G401 (cell line): ENCODE measurements at places on chromosomes 3 and 15.
A peak's percentile ranks its signal among the peaks of the same experiment; 100 is the strongest.

GRCh38 chr3:10344147-10344943 lies 23.4 kb upstream of the SEC13 start:
- peak; percentile 74 for DNase-seq

DNA sequence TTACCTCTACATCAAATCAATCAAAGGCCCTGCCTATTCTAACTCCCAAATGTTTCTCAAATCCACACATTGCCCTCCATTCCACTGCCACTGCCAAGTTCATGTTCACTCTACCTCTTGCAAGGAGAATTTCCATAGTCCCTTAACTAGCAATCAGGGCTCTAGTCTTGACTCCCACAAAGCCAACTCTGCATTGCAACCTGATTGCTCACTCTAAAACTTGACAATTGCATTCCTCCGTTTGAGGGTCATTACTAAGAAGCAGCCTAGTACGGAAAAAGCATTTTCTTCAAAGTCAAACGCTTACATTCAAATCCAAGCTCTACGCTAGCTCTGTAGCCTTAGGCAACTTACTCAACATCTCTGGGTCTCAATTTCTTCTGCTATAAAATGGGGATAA lies 1.2 kb downstream of the CPA3 start:
- no peak for DNase-seq

DNA sequence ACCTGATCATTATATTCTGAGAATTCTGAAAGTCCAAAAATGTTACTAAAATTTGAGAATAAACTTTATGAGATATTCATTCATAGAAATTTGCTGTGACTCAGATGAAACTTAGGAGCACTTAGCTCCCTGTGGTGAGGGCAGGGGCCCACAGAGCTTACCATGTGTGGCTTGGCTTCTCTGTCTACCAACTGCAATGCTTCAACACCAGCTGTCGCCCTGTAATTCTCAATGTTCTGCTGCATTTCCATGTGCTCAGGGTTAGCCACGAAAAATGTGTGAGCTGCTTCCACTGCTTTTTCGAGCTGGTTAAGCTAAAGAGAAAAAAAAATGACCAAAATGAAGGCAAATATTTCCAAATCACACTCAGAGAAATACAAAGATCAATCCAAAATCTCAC lies 125.6 kb downstream of the P3H2 start:
- no peak for DNase-seq

- DNase-seq: no peak
These were observed 3.2 kb upstream of the FLNB start for GRCh38 chr3:58004973-58005372.

GRCh38 chr3:176514297-176514696 lies 683.0 kb downstream of the TBL1XR1 start:
- peak; percentile 11 for DNase-seq

DNA sequence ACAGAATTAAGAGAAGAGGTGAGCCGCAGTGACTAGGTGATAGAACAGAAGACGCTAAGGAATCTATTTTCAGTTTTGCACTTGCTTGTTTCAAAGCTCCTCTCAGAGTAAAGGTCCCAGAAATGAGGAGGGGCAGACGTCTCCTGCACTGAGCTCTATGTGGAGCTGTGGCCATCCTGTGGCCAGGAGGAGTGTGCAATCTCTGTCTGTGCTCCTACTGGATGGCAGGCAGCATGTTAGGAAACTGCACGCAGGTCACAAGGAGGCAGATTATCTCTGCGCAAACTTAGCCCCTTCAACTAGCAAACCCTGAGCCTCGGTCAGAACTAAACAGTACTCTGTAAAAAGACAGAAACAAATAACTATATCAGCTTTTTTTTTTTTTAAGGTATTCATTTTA lies 31.1 kb upstream of the PPIB start:
- DNase-seq: no peak

DNA sequence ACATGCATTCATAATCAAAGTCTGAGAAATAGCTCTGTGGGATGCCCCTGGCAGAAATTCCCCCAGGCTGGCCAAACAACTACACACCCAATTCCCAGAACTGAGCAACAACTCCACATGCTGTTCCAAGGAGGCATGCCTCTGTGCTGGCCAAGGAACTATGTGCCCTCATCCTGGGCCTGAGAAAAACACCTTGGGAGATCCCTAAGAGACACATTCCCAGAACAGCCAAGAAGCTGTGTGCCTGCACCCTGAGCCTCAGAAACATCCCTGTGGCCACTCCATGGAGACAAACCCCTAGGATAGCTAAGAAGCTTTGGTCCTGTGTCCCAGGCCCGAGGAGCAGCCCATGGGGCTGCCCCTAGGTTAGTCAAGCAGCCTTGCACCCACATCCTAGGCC lies 92.3 kb upstream of the MME start:
- no peak for DNase-seq

DNA sequence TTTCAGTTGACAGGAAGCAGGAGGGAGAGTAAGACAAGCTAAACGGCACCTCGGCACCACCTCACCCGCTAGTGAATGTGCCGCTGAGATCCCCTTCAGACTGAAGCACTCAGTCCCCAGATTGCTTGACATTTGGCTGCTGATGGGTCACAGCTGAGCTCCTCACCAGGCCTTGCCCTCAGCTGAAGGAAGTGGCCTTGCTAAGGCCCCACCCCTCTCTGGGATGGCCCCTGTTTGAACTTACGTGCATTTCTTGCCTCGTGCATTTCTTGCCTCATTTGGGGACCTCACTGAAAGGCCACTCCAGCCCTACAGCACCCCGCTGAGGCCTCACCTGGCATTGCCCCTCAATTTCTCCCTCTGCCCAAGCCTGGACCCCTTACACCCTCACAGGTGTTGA lies 39.8 kb downstream of the EOGT start:
- DNase-seq: no peak

- DNase-seq: no peak
These were observed 58.7 kb upstream of the TIPARP start for GRCh38 chr3:156615592-156616173.

GRCh38 chr15:77500989-77501388 lies 80.3 kb downstream of the HMG20A start:
- DNase-seq: no peak

DNA sequence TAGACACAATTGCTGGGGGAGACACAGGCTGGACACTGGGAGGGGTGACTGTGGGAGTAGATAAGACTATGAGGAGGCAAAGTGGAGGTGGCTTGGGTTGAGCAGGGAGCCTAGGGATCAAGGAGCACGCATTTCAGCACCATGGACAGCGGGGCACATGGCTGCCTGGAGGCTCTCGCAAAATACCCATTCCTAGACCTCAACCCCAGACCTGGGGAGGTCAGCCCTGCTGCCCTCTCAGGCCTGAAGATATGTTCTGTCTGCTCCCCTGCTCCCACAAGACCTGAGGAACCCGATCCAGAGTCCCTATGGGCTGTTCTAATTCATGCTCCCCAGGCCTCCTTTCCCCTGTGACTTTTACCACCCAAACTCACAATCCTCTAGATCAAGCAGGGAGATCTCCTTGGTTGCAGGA lies 16.0 kb upstream of the CPEB1 start:
- no peak for DNase-seq

GRCh38 chr3:48015431-48016180 lies 610 bp downstream of the MAP4 start:
- peak; percentile 28 for DNase-seq

- DNase-seq: no peak
These were observed 604 bp downstream of the CCPG1 start for GRCh38 chr15:55407498-55408011.

DNA sequence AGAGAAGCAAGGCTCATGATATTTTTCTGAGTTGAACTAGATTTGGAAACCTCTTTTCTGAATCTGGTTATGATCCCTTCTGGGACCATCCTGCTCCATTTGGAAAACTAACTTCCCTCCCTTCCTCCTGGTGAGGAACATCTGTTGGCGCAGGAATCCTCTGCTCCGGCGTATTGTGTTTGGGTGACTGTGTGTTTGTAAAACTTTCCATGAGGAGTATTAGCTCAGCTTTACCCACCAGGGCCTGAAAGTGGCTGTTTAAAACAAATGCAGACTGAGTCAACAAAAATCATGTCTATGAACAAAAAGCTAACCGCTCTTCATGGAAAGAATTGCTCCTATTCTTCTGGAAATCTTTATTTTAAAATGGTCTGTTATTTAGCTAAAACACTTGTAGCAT lies 17.7 kb downstream of the STARD9 start:
- DNase-seq: no peak

DNA sequence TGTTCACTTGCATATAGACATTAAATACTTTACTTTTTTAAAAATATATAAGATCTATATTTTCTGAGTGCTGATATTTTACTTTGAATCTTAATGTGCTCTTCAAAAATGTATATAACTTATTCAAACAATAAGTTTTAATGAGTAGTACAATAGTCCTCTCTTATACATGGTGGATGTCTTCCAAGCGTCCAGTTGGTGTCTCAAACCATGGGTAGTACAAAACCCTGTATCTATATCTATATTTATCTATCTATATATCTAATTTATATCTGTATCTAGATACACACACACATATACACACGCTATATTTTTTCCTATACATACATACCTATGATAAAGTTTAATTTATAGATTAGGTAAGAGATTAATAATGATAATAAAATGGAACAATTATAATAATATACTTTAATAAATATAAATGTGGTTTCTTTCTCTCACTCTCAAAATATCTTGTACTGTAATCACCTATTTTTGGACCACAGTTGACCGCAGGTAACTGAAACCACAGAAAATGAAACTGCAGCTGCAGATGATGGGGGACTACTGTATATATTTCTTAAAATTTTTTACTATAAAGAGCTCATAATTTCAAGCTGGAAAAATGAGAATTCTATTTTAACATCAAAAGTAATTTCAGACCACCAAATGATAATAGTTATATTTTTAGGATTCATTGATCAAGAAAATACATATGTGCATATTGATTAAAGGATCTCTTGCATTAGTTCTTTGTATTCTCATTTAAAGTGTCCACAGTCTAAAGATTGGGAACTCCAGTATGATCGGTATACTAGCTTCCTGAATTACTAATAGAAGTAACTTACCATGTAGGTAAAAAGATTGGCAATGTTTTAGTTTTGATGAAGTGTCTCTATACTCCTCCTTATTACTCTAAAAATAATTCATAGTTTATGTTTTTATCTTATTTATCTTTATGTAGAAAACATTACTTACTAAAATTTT lies 215.1 kb upstream of the MLF1 start:
- DNase-seq: no peak

DNA sequence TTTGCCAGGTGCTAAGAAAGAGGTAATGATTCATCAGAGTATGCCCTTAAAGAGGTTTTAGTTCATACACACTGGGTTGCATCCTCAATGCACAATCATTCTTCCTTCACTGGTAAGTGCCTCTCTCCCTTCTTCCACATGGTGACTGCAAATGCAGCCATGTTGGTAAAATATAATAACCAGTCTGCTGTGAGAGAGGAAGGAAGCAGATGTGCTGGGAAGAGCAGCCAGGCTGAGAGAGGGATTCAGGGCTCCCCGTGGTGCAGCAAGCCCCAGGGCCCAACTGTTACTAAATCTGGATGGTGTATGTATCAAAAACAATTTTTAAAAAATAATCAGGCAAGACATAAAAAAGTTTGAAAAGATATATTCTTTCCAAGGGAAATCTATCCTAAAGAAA lies 498.1 kb downstream of the MAGI1 start:
- no peak for DNase-seq

DNA sequence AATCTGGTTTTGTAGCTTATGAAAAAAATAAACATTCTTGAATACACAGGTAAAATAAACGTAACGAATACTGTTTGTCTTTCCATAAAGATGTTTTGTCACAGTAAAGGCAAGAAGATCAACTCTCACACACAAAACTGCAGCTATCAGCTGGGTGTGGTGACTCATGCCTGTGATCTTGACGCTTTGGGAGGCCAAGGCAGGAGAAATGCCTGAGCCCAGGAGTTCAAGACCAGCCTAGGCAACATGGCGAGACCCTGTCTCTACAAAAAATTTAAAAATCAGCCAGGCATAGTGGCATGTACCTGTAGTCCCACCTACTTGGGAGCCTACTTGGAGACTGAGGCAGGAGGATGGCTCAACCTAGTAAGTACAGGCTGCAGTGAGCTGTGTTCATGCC lies 39.6 kb downstream of the CBLB start:
- DNase-seq: no peak

GRCh38 chr3:123423031-123423430 lies 25.9 kb downstream of the ADCY5 start:
- no peak for DNase-seq

DNA sequence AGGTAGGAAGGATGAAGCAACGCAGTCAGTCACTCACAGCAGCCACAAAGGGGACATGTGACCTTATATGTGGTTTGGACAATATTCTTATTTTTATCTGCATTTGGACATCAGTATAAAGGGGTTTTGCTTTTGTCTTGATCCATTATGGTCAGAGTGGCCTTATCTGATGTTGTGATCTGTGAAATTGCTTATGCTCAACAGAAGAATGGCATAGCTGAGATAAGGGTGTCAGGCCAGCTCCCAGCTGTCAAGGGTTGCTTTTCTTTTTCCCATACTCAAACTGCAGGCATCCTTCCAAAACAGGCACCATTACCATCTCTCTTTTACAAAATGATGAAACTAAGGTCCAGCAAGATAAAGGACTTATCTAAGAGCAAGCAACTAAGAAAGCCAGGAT lies 28.1 kb downstream of the DCLK3 start:
- DNase-seq: no peak

- DNase-seq: peak; percentile 35
These were observed 169.1 kb upstream of the CCDC54 start for GRCh38 chr3:107208100-107208499.

GRCh38 chr3:120304616-120305015 lies 19.6 kb upstream of the GPR156 start:
- DNase-seq: no peak

DNA sequence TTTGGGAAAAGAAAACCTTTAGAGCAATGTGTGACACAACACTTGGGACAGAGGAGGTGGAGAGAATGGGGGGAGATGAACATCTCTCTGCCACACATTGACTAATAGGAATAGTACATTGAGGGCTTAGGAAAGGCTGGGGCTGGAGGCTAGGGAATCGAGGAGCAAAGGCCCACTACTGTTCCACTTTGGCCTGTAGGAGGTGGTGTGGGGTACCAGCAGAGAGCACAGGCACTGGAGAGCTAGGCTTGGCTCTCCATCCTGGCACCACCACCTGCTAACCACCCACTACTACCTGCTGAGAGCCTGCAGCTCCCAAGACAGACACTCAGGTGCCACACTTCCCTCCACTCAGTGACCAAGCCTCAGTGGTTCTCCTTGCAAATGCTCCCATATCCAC lies 19.4 kb downstream of the CCDC32 start:
- DNase-seq: no peak

DNA sequence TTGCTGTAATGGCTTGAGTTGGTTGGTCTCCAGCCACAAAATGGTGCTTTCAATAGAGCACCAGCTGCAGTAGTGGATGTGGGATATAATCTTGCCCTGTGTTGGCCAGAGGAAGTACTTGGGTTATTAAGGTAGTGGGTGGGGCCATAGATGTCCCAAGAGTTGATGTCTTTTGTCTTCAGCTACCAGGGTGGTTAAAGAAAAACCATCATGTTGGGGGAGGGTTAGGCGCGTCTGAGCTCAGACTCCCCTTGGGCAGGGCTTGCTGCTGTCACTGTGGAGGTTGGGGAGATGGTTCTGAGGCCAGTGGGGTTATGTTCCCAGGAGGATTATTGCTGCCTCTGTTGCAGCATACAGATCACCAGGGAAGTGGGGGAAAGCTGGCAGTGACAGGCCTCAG lies 46.9 kb upstream of the GADL1 start:
- DNase-seq: no peak

GRCh38 chr15:25718597-25718996 lies 144.5 kb downstream of the ATP10A start:
- DNase-seq: peak; percentile 54

GRCh38 chr3:106826791-106827311 lies 550.4 kb upstream of the CCDC54 start:
- DNase-seq: no peak

GRCh38 chr3:155846119-155846518 lies 8.1 kb downstream of the SLC33A1 start:
- DNase-seq: no peak
